Posterior cingulate gyrus (tissue), 11 donors: ENCODE measurements at places on chromosomes 7 and 10.

DNA sequence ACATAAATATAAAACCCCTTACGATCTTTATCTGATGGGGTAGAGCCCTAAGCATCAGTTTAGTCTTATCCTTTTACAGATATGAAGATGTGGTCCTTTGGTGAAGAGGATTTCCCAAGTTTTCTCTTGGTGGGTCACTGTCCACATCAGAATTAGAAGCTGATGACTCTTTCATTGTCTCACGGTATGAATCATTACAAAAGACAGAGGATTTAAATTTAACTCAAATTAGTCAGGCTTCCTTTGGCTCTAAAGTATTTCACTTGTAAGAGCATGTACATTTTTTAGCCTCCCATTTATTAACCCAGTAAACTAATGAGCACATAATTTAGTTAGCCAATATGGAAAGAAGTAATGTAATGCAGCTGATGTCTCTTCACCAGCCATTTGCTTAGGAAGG is 49.9 kb upstream of the TMEM26 start:
- DNase-seq: no peak

DNA sequence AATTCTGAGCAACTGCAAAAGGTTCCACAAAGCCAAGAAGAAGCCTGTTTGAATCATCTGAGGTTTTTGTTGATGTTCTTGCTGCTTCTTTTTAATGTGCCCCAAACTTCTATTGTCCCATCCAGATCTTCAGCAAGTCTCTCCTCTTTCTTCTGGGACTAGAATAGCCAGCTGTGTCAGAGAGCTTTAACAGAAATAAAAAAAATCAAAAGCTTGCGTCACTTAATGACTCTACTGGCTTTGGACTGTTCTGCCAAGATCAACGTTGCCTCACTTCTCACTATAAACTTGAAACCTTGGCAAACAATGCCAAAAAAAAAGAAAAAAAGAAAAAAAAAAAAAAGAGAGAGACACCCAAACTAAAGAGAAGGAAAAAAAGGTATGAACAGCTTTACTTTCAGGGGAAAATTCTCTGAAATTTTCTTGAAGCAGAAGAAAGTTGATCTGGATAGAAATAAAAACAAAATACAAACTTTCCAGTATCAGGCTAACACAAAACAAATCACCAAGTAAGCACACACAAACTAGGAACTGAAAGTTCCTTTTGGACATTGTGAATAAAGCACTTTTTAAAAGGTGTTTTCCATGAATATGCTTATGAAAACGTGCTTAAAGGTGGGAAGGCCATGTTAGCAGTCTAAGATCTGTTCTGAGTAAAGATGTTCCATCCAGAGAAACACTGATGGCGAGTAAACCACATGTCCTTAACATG is 14.8 kb downstream of the USP54 start:
- DNase-seq: no peak

- DNase-seq: no peak
Measured at GRCh38 chr10:113084031-113084430, 134.0 kb downstream of the TCF7L2 start.

DNA sequence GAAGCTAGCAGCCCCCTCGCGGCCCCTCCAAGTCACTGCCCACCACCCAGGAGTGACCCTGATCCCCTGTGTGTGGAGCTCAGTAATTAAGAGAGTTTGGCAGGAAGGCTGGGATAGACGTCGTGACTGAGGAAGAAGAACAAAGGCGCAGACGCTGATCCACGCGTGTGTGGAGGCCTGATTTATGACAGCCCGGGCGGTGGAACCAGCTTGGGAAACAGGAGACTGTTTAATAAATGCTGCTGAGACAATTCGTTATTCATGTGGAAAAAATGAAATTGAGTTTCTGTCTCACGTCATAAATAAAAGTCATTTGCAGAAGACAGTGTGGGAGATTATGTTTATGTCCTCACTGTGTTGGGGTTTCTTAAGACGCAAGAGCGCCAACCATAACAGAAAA is 130.8 kb downstream of the ELFN1 start:
- no peak for DNase-seq

- DNase-seq: no peak
Measured at GRCh38 chr10:33325929-33326328, 8.5 kb downstream of the NRP1 start.
